Kidney (tissue), 22 donors: ENCODE measurements at places on chromosomes 1 and 21. TPM values are rescaled to one million over a fixed set of nuclear protein-coding genes. Genes with fewer than 3 reads are reported as not detected.

- H3K36me3 ChIP-seq: no peaks in the 10 kb centered on the region
- no peak overlapping the region for H3K27ac ChIP-seq
Measured at GRCh38 chr21:46078978-46079351, 18.9 kb upstream of the COL6A2 start.

DNA sequence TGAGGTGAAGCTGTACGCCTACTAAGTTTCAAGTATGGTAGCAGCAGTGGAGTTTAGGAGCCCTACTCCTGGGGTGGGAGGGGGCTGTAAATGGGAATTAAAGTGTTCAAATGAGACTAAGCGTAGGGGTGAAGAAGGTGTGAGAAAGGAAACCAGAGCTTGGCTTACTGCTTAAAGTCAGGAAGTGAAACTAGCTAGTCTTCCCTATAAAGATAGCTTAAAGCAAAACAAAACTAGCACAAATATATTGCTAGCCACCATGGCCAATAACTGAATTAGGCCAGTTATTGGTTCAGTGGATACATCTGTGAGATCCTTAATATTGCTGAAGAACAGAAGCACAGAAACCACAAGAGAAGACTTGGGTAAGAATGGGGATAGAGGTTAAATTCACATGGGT lies 492.2 kb upstream of the PKN2 start:
- no peaks in the 10 kb centered on the region for H3K27me3 ChIP-seq
- H3K4me1 ChIP-seq: no peaks in the 10 kb centered on the region
- no peak overlapping the region for H3K4me3 ChIP-seq
- H3K27ac ChIP-seq: no peak overlapping the region

GRCh38 chr1:17606826-17607440 lies 67.4 kb downstream of the ARHGEF10L start:
- peak; percentile 88 for DNase-seq
- no peak overlapping the region for H3K4me3 ChIP-seq
- no peaks in the 10 kb centered on the region for H3K27me3 ChIP-seq

DNA sequence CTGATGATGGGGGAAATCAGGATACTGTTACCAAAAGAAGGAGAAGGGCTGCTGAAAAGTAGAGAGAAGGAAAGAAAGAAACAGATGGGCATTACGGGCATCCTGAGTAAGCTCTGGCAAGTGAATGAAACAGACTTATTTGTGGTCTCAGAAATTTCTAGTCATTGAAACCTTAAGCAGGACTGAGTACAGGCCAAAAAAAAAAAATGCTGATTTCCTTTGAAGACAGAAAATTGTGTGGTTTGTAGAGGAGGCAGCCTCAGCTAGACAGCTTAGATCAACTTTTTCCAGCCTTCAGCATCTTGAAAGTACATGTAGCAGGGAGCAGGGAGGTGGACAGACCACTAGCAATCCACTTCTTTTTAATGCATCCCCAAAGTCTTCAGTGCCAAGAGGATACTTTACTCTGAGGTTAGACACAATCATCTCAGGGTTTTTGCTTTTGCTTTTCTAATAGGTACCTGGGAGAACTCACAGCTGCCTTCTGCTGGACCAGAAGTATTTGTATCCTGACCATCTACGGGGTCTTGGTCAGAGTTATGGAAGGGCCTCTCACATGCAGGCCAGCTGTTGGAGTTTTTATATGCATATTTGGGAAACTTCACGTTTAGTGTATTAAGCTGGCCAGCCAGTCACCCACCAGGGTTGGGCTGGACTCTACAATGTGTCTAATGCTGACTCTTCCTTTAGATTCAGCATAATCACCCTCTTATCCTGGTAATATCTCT lies 10.6 kb upstream of the CAPZB start:
- H3K4me1 ChIP-seq: no peaks in the 10 kb centered on the region
- H3K27ac ChIP-seq: no peak overlapping the region
- no peaks in the 10 kb centered on the region for H3K27me3 ChIP-seq
- no peaks in the 10 kb centered on the region for H3K36me3 ChIP-seq
- no peak overlapping the region for H3K4me3 ChIP-seq

- no peaks in the 10 kb centered on the region for H3K4me1 ChIP-seq
- H3K4me3 ChIP-seq: no peak overlapping the region
- DNase-seq: peak; percentile 67
- no peak overlapping the region for H3K27ac ChIP-seq
- no peaks in the 10 kb centered on the region for H3K27me3 ChIP-seq
Measured at GRCh38 chr21:44846485-44847260, 26.8 kb downstream of the PTTG1IP start.

DNA sequence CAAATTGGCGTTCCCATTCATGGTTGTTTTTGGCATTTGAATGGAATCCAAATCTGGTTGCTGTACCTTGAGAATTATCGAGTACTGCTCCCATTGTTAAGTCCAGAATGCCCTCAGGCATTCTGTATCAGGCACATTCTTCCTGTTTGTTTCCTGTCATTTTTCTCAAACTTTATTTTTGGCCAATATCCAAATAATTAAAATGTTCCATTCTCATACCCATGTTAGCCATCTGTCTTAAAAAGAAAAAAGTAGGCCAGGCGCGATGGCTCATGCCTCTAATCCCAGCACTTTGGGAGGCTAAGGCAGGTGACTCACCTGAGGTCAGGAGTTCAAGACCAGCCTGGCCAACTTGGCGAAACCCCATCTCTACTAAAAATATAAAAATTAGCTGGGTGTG lies 29.3 kb upstream of the SHISA4 start:
- H3K4me3 ChIP-seq: no peak overlapping the region
- DNase-seq: no peak
- no peak overlapping the region for H3K27ac ChIP-seq
- no peaks in the 10 kb centered on the region for H3K4me1 ChIP-seq
- H3K36me3 ChIP-seq: peaks cover 9% of the 10 kb centered on the region

DNA sequence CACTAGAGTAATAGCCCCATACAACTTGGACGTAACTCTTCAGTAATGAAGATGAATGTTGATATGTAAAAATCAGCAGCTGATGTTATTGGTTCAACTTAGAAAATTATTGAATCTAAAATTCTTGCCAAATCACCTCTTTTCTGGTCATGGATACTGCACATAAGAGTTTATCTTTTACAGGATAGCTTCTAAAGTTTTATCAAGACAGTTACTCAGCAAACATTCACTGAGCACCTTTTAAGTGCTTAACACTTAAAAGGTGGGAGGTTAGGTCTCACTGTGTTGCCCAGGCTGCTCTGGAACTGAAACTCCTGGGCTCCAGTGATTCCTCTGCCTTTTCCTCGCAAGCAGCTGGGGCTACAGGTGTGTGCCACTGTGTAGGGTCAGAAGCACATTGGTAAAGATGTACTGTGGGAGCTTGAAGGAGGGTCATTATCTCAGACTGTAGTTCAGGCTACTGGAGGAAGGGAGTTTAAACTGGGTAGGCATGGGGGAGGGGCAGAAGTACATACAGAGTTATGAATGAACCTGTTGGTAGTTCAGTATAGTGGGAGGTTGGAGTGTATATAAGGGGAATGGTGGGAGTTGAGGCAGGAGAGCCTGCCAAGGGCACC lies 2.0 kb downstream of the MPZL1 start:
- H3K27me3 ChIP-seq: no peaks in the 10 kb centered on the region
- H3K4me1 ChIP-seq: no peaks in the 10 kb centered on the region

DNA sequence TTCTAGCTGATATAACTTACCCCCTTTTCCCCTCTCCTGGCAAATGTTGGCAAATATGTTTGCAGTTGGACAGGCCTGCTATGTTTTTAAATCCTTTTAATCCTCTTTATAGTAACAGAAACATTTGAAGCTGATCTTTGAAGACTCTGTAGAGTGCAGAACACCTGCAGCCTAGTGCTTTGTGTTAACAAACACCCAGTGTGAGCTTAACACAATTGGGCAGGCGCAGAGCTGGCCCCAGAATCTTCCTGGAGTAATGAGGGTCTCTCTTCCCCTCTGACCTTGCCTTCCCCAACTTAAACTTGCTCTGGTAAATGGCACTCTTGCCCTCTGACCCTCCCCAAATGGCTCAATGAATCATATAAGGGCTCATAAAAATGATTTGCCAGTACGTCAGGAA lies 247.9 kb upstream of the LYPLAL1 start:
- H3K36me3 ChIP-seq: no peaks in the 10 kb centered on the region
- no peak overlapping the region for H3K27ac ChIP-seq
- H3K4me3 ChIP-seq: no peak overlapping the region
- H3K27me3 ChIP-seq: no peaks in the 10 kb centered on the region
- DNase-seq: no peak

DNA sequence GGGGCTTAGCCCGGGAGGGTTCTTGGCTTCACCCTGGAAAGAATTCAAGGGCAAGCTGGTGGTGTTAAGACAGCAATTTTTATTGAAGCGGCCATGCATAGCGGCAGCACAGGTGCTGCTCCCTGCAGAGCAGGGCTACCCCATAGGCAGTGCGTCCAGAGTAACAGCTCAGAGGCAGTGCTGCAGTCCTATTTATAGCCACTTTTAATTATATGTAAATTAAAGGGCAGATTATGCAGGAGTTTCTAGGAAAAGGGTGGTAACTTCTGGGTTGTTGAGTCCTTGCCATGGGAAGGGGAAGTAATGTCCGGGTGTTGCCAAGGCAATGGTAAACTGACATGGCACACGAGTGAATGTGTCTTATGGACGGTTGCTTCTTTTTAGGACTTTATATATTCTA lies 57.0 kb downstream of the VPS26C start:
- no peak overlapping the region for H3K27ac ChIP-seq
- no peaks in the 10 kb centered on the region for H3K27me3 ChIP-seq
- H3K4me1 ChIP-seq: no peaks in the 10 kb centered on the region
- no peaks in the 10 kb centered on the region for H3K36me3 ChIP-seq
- no peak for DNase-seq

GRCh38 chr1:204438628-204439027 lies 27.0 kb upstream of the PPP1R15B start:
- H3K4me1 ChIP-seq: peaks cover 16% of the 10 kb centered on the region
- no peak for DNase-seq
- H3K27ac ChIP-seq: no peak overlapping the region
- no peaks in the 10 kb centered on the region for H3K27me3 ChIP-seq
- H3K4me3 ChIP-seq: no peak overlapping the region
- H3K36me3 ChIP-seq: peaks cover 19% of the 10 kb centered on the region

GRCh38 chr1:34066981-34067603 lies 97.9 kb downstream of the CSMD2 start:
- H3K4me1 ChIP-seq: no peaks in the 10 kb centered on the region
- no peak overlapping the region for H3K4me3 ChIP-seq
- no peak overlapping the region for H3K27ac ChIP-seq
- H3K36me3 ChIP-seq: no peaks in the 10 kb centered on the region
- no peaks in the 10 kb centered on the region for H3K27me3 ChIP-seq

DNA sequence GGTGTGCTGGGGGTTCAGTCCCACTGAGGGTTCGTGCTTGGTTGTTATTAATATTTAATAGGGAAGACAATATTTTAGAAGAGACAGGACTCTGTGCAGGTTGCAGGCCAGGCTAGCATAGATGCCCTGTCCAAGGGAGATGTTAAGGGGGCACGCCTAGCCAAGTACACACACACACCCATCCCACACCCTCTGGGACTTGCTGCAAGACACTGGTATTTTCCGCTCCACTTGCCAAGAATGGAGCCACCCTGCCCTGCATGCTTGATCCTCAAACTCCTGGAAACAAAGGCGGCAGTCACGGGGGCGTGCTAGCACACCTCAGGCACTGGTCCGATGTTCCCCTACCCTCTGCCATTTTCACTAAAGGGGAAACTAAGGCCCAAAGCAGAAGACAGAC lies 99.1 kb downstream of the MRPL37 start:
- H3K4me1 ChIP-seq: peaks cover 4% of the 10 kb centered on the region
- no peak overlapping the region for H3K27ac ChIP-seq
- H3K27me3 ChIP-seq: no peaks in the 10 kb centered on the region
- no peak overlapping the region for H3K4me3 ChIP-seq
- H3K36me3 ChIP-seq: no peaks in the 10 kb centered on the region
- no peak for DNase-seq

DNA sequence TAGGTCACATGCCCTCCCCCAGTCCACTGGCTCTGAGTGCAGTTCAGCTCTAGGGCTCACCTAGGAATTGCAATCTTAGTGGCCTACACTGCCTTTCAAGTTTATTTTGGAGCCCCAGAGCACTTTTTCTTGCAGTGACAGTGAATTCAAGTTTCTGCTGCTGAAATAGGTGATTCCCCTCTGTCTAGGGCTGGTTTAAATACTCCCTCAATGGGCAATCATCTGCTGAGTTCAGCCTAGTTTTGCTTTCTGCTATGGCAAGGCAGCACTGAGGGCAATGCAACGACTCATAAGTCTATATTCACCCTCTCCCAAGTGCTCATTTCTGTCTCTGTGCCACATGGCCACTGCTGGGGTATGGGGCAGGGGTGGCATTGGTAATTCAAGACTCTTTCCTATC lies 472.6 kb upstream of the RGS18 start:
- H3K27me3 ChIP-seq: no peaks in the 10 kb centered on the region
- H3K27ac ChIP-seq: no peak overlapping the region
- H3K4me1 ChIP-seq: no peaks in the 10 kb centered on the region
- no peak overlapping the region for H3K4me3 ChIP-seq

- H3K27me3 ChIP-seq: no peaks in the 10 kb centered on the region
- no peaks in the 10 kb centered on the region for H3K4me1 ChIP-seq
- H3K27ac ChIP-seq: no peak overlapping the region
- H3K36me3 ChIP-seq: peaks cover 30% of the 10 kb centered on the region
- peak; percentile 77 for DNase-seq
Measured at GRCh38 chr21:37199057-37199924, 67.8 kb downstream of the VPS26C start.

- no peaks in the 10 kb centered on the region for H3K36me3 ChIP-seq
- DNase-seq: no peak
- no peaks in the 10 kb centered on the region for H3K4me1 ChIP-seq
- H3K4me3 ChIP-seq: no peak overlapping the region
Measured at GRCh38 chr1:101588677-101589076, 351.9 kb downstream of the S1PR1 start.

DNA sequence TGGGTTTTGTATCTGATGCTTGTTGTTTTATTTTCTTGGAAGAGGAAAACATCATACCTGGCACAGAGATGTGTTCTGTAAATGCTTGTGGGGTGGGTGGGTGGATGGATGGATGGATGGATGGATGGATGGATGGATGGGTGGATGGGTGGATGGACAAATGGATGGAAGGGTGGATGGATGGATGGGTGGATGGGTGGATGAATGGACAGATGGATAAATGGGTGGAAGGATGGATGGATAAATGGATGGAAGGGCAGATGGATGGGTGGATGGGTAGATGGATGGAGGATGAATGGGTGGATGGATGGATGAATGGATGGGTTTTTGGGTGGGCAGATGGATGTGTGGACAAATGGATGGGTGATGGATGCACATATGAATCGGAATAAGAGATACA lies 111.5 kb downstream of the PDE9A start:
- H3K36me3 ChIP-seq: peaks cover 30% of the 10 kb centered on the region
- no peak overlapping the region for H3K4me3 ChIP-seq
- no peaks in the 10 kb centered on the region for H3K27me3 ChIP-seq
- no peak for DNase-seq
- H3K27ac ChIP-seq: no peak overlapping the region
- H3K4me1 ChIP-seq: peaks cover 6% of the 10 kb centered on the region

The APCS gene
- total RNA-seq: not detected

The PCP4L1 gene
- 1.3 TPM for total RNA-seq

The ELF3 gene
- total RNA-seq: 400 TPM

The PTGS2 gene
- 2.7 TPM for total RNA-seq

The TMEM52 gene
- 0.50 TPM for total RNA-seq

The TBX19 gene
- total RNA-seq: 2.0 TPM

The HSPB7 gene
- total RNA-seq: 29.1 TPM

The MAB21L3 gene
- total RNA-seq: 2.9 TPM
